ENCODE measurements at places on chromosomes 6 and 20. TPM values are rescaled to one million over a fixed set of nuclear protein-coding genes. Genes with fewer than 3 reads are reported as not detected.

The SH3BGRL2 gene
- 95.4 TPM for total RNA-seq

The ADGB gene
- 0.57 TPM for total RNA-seq

The MRPS18B gene
- total RNA-seq, result 70.3 TPM

The FBXO5 gene
- total RNA-seq, result 7.4 TPM

The KIF13A gene
- 54.0 TPM for total RNA-seq

The CLPSL2 gene
- total RNA-seq, result not detected

The GTF2H4 gene
- 25.7 TPM for total RNA-seq

The IMPG1 gene
- not detected for total RNA-seq

The BHLHE23 gene
- total RNA-seq, result not detected

The THBD gene
- total RNA-seq, result 6.3 TPM

The DNAAF9 gene
- total RNA-seq, result 1.2 TPM

The CDC25B gene
- total RNA-seq, result 41.9 TPM

The SPTLC3 gene
- 12.5 TPM for total RNA-seq

The RBPJL gene
- 0.74 TPM for total RNA-seq

The AHCY gene
- 79.4 TPM for total RNA-seq

- peak; percentile 64 for DNase-seq
Measured at GRCh38 chr6:129370268-129370916, 339.6 kb downstream of the ARHGAP18 start.

- no peak for DNase-seq
Measured at GRCh38 chr6:122719176-122719575, 60.3 kb upstream of the FABP7 start.

GRCh38 chr6:162532283-162533008 lies 195.1 kb downstream of the PRKN start:
- no peak for DNase-seq

- no peak for DNase-seq
Measured at GRCh38 chr6:139909992-139910391, 535.5 kb upstream of the CITED2 start.

DNA sequence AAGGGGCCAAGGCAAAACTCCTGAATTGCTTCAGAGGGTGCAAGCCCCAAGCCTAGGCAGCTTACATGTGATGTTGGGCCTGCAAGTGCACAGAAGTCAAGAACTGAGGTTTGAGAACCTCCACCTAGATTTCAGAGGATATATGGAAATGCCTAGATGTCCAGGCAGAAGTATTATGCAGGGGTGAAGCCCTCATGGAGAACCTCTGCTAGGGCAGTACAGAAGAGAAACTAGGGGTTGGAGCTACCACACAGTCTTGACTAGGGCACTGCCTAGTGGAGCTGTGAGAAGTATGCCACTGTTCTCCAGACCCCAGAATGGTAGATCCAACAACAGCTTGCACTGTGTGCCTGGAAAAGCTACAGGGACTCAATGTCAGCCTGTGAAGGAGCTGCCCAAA lies 179.7 kb upstream of the GJE1 start:
- DNase-seq, result no peak

- DNase-seq, result peak; percentile 75
Measured at GRCh38 chr6:73585566-73586415, 65.0 kb upstream of the EEF1A1 start.

DNA sequence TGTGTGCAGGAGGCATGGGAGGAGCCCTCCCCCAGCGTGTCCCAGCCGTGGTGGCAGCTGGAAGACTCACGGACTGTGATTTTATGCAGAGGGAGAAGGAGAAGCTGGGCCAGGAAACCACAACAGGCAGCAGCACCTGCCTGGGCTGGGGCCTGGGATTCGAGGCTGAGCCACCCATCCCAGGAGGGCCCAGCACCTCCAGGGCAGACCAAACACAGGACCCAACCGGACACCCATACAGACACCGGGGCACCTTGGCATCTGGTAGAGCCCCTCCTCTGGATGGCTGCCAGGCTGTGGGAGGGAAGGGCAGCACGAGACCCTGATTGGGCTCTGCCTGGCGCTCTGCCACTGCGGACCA lies 41.7 kb upstream of the CHRNA4 start:
- DNase-seq, result no peak

GRCh38 chr6:8017276-8017701 lies 46.9 kb downstream of the BLOC1S5 start:
- DNase-seq, result no peak

DNA sequence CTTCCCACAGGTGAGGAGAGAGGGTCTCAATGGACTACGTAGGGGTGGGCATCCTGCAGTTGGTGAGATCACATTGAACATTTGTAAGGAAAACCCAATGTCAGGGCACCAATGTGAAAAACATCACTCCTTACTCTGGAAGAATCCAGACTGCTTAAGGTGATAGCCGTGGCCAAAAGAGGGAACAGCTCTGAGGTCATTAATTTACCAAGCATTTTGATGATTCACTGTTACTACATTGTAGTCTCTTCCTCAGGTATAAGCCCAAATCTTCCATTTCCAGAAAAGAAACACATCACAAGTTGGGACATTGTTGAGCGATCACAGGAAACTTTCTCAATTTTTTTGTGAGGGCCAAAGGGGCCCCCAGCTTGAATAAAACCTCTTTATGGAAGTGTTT lies 61.1 kb upstream of the SPTLC3 start:
- no peak for DNase-seq

DNA sequence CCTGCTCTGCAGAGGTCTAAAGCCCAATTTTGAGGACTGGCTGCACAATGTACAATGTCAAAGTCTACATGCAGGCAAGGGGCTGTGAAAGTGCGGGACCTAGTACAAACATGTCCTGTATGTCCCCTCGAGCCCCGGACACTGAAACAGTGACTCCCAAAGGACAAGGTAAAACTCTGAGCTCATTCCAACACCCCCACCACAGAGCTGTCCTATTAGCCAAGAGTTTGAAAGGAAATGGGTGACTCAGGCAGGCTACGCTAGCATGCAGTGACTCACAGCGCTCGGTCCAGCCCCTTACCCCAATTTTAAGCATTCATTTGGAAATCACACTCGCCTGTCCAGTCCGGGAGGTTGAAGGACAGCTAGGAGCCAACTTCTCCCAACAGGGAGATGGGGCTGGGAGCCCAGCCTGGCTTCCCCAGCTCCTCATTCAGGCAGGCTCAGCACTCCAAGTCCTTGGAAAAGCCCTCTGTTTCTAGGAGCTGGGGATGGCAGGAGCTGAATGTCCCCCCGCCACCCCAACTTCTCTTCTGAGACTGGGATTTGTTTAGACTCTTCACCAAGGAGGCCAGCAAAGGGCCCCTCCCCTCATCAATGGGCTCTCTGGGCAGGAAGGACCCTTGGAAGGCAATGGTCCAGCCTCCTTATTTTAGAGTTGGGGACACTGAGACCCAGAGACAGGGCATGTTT lies 3.9 kb downstream of the SDC4 start:
- peak; percentile 55 for DNase-seq

DNA sequence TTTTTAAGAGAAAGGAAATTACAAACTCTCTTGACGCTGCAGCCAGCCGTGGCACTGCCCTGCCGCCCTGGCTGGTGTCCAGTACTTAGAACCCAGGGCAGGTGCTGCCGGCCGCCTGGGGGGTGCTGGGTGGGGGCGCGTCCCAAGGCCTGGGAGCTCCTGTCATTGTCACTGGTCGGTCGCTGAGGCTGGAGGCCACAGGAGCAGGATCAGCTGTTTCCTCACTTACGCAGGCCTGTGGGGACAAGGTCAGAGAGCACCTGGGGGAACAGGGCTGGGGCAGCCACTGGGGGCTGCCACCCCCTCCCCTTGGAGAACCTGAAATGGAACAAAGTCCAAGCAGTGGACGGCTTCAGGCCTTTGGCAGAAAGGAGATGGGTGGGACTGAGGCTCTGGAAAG lies 5.6 kb downstream of the BIRC7 start:
- no peak for DNase-seq

DNA sequence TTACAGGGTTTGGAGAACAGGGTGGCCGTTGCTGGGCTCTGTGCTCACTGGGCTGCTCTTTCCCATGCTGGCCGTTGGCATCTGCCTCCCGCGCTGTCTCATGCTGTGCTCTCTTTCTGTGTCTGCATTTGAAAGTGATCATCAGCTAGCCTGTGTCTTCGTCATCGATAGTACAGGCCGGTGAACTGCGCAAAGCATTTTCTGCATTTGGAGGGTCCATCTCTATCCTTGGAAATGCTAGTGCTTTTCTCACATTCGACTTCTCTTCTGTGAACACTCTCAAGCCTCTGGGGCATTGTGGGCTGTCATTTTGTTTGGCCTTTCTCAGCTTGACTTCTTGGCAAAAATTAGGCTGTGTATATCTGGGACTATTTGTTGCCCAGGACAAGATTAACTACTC lies 6.8 kb upstream of the SNHG17 start:
- no peak for DNase-seq

GRCh38 chr20:31603822-31604566 lies 1.1 kb upstream of the ID1 start:
- DNase-seq, result peak; percentile 99

DNA sequence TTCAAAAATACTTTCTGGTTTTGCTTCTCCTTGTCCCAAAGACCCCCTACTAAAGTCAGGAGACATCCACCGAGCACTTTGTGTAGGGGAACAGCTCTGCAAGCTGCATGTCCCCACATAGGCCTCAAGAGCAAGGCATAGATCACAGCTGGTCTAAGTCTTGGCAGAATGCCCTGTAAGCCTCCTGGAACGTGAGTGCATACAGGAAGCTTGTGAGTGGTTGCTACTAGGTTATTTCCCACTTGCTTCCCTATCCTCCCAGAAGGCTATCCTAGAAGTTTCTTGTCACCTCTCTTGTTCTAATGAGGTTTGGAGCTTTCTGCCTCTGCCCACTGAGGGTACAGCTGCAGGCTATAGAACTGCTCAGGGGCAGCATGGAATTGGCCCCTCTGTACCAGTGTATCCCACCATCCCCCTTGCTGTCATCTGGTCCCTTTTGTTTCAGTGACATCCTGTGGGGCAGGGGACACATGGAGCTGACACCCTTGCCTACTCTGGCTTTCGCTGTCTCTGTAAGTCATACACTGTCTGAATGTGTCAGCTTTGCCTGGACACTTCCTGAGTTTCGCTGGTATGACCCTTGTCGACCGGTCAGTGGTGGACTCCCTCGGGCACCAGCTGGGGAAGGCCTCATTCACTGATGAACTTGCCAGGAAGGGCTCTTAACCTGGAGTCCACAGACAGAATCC lies 35.6 kb upstream of the KCNK16 start:
- peak; percentile 40 for DNase-seq

GRCh38 chr20:12252793-12253192 lies 335.1 kb downstream of the BTBD3 start:
- no peak for DNase-seq

GRCh38 chr6:109331081-109331480 lies 51.2 kb downstream of the CD164 start:
- DNase-seq, result no peak

DNA sequence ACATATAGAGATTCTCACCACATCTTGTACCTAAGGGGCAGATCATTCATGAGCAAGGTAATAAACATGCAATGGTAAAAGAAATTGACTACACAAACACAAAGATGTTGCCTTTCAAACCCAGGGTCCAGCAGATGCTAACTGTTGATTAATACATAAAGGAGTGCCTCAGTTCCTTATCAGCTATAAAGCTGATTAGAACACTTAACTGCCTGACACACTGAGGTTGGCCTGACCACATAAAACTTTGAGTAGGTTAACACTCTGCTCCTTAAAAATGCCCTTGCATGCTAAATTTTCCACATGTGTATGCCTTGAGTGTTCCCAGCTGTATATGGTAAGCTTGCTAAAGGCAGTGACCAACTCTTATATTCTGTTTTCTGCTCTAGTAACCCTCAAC lies 14.9 kb downstream of the CRISP2 start:
- DNase-seq, result no peak

- no peak for DNase-seq
Measured at GRCh38 chr6:154923199-154923869, 71.8 kb upstream of the TIAM2 start.

DNA sequence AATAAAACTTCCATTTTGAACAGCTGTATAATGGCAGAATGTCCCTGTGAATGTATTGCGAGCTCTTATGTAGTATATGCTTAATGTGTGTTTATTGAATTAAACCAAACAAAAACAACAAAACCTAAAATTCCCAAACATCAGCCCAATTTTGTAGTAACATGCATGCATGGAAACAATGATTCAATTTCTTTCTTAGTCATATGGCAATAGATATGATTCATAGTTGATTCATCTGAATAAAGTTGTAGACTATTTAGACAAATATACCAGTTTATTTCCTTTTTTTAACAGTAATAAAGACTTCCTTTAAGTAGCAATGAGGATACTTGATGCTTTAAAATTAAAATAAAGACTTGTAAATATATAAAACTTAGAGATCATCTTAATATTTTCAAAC lies 670.6 kb downstream of the CD109 start:
- no peak for DNase-seq

DNA sequence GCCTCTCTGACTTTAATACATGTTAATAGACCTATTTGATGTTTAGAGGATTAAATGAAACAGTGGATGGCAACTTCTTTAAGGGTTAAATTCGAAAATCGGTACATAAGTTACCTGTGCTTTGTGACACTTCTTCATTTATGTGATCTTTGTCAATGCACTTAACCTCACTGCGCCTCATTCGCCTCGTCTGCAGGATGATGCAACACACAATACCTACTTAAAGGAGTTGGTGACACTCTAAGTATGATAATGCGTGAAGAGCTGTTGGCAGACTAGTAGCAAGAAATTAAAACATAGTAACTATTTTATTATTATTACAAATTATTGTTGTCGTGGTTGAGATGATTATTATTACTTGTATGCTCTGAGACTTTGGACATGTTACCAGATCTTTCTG lies 92.8 kb downstream of the TSHZ2 start:
- DNase-seq, result no peak

DNA sequence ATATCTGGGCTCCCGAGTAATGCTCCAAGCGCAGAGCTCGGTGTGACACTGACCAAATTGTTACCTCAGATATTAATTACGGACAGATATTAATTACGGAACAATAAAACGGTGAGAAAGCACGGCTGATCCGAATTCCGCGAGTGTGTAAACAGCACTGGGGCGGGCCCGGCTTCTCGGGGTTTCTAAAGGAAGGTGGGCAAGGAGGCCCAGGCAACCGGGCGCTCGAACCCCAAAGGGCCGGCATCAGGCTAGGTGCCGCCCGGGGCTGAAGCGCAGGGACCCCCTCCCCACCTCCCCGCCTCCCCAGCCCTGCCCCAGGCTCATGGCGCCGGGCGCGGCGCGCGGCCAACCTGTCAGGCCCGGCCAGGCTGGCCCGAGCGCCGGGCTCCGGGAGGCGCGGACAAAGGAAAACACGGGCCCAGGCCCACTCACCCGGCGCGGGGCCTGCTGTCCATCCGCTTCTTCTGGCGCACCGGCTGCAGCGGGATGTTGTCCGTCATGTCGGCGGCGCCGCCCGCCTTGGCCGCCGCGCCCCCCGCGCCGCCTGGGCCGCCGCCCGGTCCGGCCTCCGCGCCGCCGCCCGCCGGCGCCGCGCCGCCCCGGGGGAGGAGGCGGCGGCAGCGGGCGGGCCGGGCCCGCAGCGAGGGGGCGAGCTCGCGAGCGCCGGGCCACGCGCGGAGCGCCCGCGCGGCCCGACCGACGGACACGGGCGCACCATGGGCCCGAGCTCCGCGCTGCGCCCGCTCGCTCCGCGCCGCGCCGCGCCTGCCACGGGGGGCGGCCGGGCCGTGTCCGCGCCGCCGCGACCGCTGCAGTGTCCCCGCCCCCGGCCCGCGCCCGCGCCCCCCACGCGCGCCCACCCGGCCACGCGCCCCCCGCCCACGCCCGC lies at the start of gene ATP9A:
Gene ATP9A (minus strand): TSS at position 524 of the 892 bp plus-strand sequence. CDS start 21 bp downstream, at position 503.
- DNase-seq, result peak; percentile 58

- DNase-seq, result no peak
Measured at GRCh38 chr20:56171087-56172012, 77.2 kb upstream of the MC3R start.
